ENCODE measurements at places on chromosomes 11 and 22. TPM values are rescaled to one million over a fixed set of nuclear protein-coding genes. Genes with fewer than 3 reads are reported as not detected.

DNA sequence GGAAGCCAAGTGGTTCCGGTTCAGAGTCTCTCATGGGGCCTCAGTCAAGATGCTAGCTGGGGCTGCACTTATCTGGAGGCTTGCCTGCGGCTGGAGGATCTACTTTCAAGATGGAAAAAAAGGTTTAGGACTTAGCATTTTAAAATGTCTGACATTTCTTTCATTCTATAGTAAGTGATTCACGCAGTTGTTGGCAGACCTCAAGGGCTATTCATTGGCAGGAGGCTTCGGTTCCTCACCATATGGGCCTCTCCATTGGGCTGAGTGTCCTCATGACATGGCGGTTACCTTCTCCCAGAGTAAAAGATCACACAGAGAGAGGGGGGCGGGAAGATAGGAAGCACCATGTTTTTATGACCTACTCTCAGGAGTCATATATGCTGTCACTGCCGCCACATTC, 298.0 kb upstream of the PLET1 start:
- H3K4me3 ChIP-seq, result no peak overlapping the region
- H3K27me3 ChIP-seq, result no peaks in the 10 kb centered on the region
- H3K36me3 ChIP-seq, result no peaks in the 10 kb centered on the region
- DNase-seq, result no peak
- H3K27ac ChIP-seq, result no peak overlapping the region

DNA sequence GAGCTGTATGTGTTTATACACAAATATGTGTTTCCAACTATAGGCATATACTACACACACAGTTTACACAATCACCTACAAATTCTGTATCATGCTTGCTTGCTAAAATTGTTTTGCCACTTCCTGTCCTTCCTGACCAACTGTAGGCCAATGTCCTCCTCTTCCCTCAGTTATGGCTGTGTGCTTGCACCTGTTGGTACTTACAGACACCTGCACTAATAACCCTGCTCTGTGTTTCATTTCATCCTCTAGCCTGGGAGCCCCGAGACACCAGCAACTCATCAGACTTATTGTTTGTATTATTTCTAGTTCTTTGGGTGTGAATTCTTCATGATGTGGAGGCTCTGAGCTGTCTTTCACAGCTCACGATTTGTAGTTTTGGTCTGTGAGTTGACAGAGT, 1.8 kb upstream of the NCF4 start:
- no peak overlapping the region for H3K4me3 ChIP-seq
- DNase-seq, result no peak
- no peaks in the 10 kb centered on the region for H3K36me3 ChIP-seq
- no peaks in the 10 kb centered on the region for H3K27me3 ChIP-seq
- no peak overlapping the region for H3K27ac ChIP-seq

- peak overlapping the region; percentile 81 for H3K4me3 ChIP-seq
- DNase-seq, result peak; percentile 55
- H3K36me3 ChIP-seq, result no peaks in the 10 kb centered on the region
- H3K4me1 ChIP-seq, result peaks cover 46% of the 10 kb centered on the region
- no peaks in the 10 kb centered on the region for H3K27me3 ChIP-seq
These were observed 596 bp upstream of the TNRC6B start for GRCh38 chr22:40176921-40177737.

- H3K36me3 ChIP-seq, result no peaks in the 10 kb centered on the region
- no peak overlapping the region for H3K4me3 ChIP-seq
- no peak for DNase-seq
- H3K27me3 ChIP-seq, result no peaks in the 10 kb centered on the region
- H3K27ac ChIP-seq, result no peak overlapping the region
These were observed 197.1 kb downstream of the GRIK4 start for GRCh38 chr11:120708511-120709183.

- no peak overlapping the region for H3K27ac ChIP-seq
- H3K4me1 ChIP-seq, result no peaks in the 10 kb centered on the region
- H3K27me3 ChIP-seq, result peaks cover 3% of the 10 kb centered on the region
- DNase-seq, result no peak
These were observed 12.6 kb upstream of the TRIM44 start for GRCh38 chr11:35650006-35650405.

GRCh38 chr11:65309006-65309405, 5.7 kb upstream of the CDC42EP2 start:
- H3K36me3 ChIP-seq, result no peaks in the 10 kb centered on the region
- no peaks in the 10 kb centered on the region for H3K4me1 ChIP-seq
- no peak overlapping the region for H3K4me3 ChIP-seq
- H3K27ac ChIP-seq, result no peak overlapping the region

Gene ZFP91
- 61.0 TPM for total RNA-seq

Gene BBOX1
- total RNA-seq, result not detected

Data from CD8-positive, alpha-beta memory T cell (primary cell).